ENCODE measurements at places on chromosomes 2 and 18. TPM values are rescaled to one million over a fixed set of nuclear protein-coding genes. Genes with fewer than 3 reads are reported as not detected.

SERPINB10 gene
- not detected for total RNA-seq

HOXD13 gene
- 3.2 TPM for total RNA-seq

PFN4 gene
- not detected for total RNA-seq

SERPINB3 gene
- not detected for total RNA-seq

DYNAP gene
- not detected for total RNA-seq

OXER1 gene
- not detected for total RNA-seq

MSH6 gene
- 155 TPM for total RNA-seq

FZD7 gene
- total RNA-seq = 5.7 TPM

RASGRP3 gene
- 0.84 TPM for total RNA-seq

MC4R gene
- not detected for total RNA-seq

EHD3 gene
- 17.5 TPM for total RNA-seq

ST6GAL2 gene
- total RNA-seq = 1.6 TPM

OSBPL6 gene
- 18.3 TPM for total RNA-seq

CFAP221 gene
- not detected for total RNA-seq

CHRNA1 gene
- 0.10 TPM for total RNA-seq

ACTG2 gene
- not detected for total RNA-seq

SIGLEC15 gene
- 9.1 TPM for total RNA-seq

DES gene
- total RNA-seq = not detected

Data from HT1080 (cell line).